Chondrocyte (in vitro differentiated cells): ENCODE measurements at places on chromosomes 1 and 21. TPM values are rescaled to one million over a fixed set of nuclear protein-coding genes. Genes with fewer than 3 reads are reported as not detected.

AQP10 gene
- not detected in 3 replicates for total RNA-seq

SCNM1 gene
- 39.6 to 44.3 TPM (median 40.7 TPM) in 3 replicates for total RNA-seq

CR1L gene
- not detected in 3 replicates for total RNA-seq

HSPA6 gene
- 0.75 to 1.0 TPM in 2 of 3 replicates, not detected in the other for total RNA-seq

LPAR3 gene
- total RNA-seq: not detected in 3 replicates

RGS7 gene
- 3.3 to 4.5 TPM (median 3.9 TPM) in 3 replicates for total RNA-seq

USF1 gene
- total RNA-seq: 34.3 to 44.6 TPM (median 35.3 TPM) in 3 replicates

ATXN7L2 gene
- 3.6 to 4.3 TPM (median 4.3 TPM) in 3 replicates for total RNA-seq

- H3K27me3 ChIP-seq: no peaks in the 10 kb centered on the region
- DNase-seq: no peak
- H3K4me1 ChIP-seq: peaks cover 12% of the 10 kb centered on the region
Measured at GRCh38 chr1:64986903-64987871, 20.8 kb upstream of the JAK1 start.

DNA sequence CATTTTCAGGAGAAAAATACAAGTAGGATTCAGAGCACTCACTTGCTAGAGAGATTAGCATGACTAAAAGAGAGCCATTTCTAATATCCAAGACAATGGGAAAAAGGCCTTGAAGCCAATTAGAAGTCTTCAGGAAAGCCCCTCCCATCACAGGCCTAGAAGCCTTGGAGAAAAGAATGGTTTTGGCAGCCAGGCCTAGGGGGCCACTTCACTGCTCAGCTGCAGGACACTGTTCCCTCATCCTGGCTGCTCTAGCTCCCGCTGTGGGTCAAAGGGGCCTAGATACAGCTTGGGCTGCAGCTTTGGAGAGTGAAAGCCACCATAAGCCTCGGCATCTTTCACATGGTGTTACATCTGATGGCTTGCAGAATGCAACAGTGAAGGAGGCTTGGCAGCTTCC lies 62.8 kb downstream of the RGS4 start:
- H3K4me1 ChIP-seq: peaks cover 21% of the 10 kb centered on the region
- no peak overlapping the region for H3K4me3 ChIP-seq
- no peak for DNase-seq
- H3K27me3 ChIP-seq: no peaks in the 10 kb centered on the region
- H3K36me3 ChIP-seq: no peaks in the 10 kb centered on the region

GRCh38 chr21:31530897-31531705 lies 128.4 kb upstream of the SOD1 start:
- peaks cover 16% of the 10 kb centered on the region for H3K4me1 ChIP-seq
- H3K4me3 ChIP-seq: no peak overlapping the region
- H3K27ac ChIP-seq: no peak overlapping the region

DNA sequence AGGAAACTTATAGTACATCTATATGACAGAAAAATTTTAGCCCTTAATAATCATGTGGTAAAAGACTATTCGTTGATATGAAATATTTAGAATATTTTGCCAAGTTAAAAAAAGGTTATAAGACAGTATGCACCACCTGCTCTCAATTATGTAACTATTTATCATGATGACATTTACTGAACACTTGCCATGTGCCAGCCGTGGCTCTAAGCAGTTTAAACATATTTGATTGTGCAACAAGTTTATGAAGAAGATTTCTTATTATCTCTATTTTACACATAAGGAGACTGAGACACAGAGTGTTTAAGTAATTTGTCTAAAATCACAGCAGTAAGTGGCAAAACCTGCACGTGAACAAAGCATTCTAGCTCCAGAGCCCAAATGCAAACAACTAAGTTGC lies 199.3 kb upstream of the JUN start:
- no peak overlapping the region for H3K4me3 ChIP-seq
- H3K27ac ChIP-seq: no peak overlapping the region
- H3K27me3 ChIP-seq: no peaks in the 10 kb centered on the region
- no peak for DNase-seq

- H3K27me3 ChIP-seq: no peaks in the 10 kb centered on the region
- peak overlapping the region; percentile 74 for H3K27ac ChIP-seq
- DNase-seq: no peak
- H3K4me3 ChIP-seq: peak overlapping the region; percentile 66
- H3K4me1 ChIP-seq: peaks cover 58% of the 10 kb centered on the region
Measured at GRCh38 chr1:23567629-23567995, 8.3 kb upstream of the ID3 start.

GRCh38 chr1:23544444-23545389 lies 13.7 kb upstream of the E2F2 start:
- no peaks in the 10 kb centered on the region for H3K27me3 ChIP-seq
- H3K27ac ChIP-seq: no peak overlapping the region
- H3K4me1 ChIP-seq: peaks cover 8% of the 10 kb centered on the region
- H3K4me3 ChIP-seq: no peak overlapping the region
- DNase-seq: no peak
